ENCODE measurements at places on chromosomes 3 and 15. TPM values are rescaled to one million over a fixed set of nuclear protein-coding genes. Genes with fewer than 3 reads are reported as not detected.

- DNase-seq = peak; percentile 11
Observed at GRCh38 chr15:70355275-70355795, 257.6 kb upstream of the TLE3 start.

GRCh38 chr15:88120026-88120425, 136.5 kb downstream of the NTRK3 start:
- no peak for DNase-seq

The PLXNA1 gene
- 3.0 TPM for total RNA-seq

The VIPR1 gene
- not detected for total RNA-seq

DNA sequence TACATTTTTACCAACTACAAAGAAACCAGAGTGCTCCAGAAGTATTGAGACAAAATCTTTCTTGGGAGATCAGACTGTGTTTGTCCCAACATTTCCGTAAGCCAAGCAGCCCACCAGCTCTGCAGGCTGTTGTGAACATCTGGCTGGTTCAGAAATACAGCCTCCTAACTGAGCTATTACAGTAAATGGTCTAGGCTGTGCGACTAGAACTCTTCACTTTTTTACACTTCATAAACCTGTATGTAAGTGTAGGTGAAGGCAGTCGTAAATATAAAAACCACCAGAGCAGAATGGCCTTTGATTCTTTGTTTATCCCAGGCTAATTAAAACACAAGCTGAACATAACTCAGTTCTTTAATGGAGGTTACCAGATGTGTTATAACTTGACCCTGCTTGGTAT, 235.3 kb downstream of the ARRDC4 start:
- DNase-seq = no peak

DNA sequence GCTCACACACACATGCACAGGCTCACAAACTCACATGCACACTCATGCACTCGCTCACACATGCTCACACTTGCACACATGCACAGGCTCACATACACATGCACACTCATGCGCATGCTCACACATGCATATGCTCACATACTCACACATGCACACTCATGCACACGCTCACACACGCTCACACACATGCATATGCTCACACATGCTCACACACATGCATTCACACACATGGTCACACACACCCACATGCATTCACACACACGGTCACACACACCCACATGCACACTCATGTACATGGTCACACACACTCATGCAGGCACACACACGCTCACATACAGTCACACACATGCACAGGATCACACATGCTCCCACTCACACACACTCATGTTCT, 132.8 kb upstream of the SMAD3 start:
- no peak for DNase-seq

The TLR9 gene
- 9.0 TPM for total RNA-seq

- DNase-seq = no peak
Observed at GRCh38 chr15:73270366-73271097, 98.2 kb downstream of the HCN4 start.

The DGKG gene
- 0.06 TPM for total RNA-seq

The ATG3 gene
- total RNA-seq = 109 TPM

GRCh38 chr3:108493862-108494261, 16.5 kb downstream of the MYH15 start:
- DNase-seq = no peak

The THRB gene
- total RNA-seq = not detected
